Hindlimb muscle (tissue), 1 donor: ENCODE measurements at places on chromosomes 3 and 15. TPM values are rescaled to one million over a fixed set of nuclear protein-coding genes. Genes with fewer than 3 reads are reported as not detected.
A peak's percentile ranks its signal among the peaks of the same experiment; 100 is the strongest.

The LRRC15 gene
- 0.10 TPM for polyA plus RNA-seq

The SCN11A gene
- 4.0 TPM for polyA plus RNA-seq

The GOLGA8K gene
- polyA plus RNA-seq, result 0.86 TPM

The CRABP1 gene
- polyA plus RNA-seq, result 9.2 TPM

The FRMD4B gene
- polyA plus RNA-seq, result 16.1 TPM

The CDHR4 gene
- not detected for polyA plus RNA-seq

The CD200 gene
- polyA plus RNA-seq, result 10.7 TPM

The ACTRT3 gene
- polyA plus RNA-seq, result 2.1 TPM

The RBPMS2 gene
- 4.4 TPM for polyA plus RNA-seq

The NTRK3 gene
- polyA plus RNA-seq, result 3.2 TPM

GRCh38 chr15:95825671-95826411, 504.7 kb upstream of the NR2F2 start:
- no peak for DNase-seq

DNA sequence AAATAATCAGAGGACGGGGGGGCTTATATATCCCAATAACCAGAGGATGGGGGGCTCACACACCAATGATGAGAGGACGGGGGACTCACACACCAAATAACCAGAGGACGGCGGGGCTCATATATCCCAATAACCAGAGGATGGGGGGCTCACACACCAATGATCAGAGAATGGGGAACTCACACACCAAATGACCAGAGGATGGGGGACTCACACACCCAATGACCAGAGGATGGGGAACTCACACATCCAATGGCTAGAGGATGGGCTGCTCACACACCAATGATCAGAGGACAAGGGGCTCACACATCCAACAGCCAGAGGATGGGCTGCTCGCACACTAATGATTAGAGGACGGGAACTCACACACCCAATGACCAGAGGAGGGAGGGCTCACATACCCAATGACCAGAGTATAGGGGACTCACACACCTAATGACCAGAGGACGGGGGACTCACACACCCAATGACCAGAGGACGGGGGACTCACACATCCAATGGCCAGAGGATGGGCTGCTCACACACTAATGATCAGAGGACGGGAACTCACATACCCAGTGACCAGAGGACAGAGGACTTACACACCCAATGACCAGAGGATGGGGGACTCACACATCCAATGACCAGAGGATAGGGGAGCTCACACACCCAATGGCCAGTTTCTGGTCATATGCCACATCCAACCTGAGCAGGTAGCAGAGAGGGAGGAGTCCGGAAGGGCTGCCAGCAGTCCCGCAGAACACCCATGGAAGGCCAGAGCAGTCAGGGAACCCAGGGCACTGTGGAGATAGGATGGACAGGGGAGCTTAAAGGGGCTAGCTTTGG, 10.6 kb downstream of the RAB6B start:
- no peak for DNase-seq

GRCh38 chr3:107943786-107944523, 146.9 kb downstream of the CD47 start:
- DNase-seq, result peak; percentile 19

DNA sequence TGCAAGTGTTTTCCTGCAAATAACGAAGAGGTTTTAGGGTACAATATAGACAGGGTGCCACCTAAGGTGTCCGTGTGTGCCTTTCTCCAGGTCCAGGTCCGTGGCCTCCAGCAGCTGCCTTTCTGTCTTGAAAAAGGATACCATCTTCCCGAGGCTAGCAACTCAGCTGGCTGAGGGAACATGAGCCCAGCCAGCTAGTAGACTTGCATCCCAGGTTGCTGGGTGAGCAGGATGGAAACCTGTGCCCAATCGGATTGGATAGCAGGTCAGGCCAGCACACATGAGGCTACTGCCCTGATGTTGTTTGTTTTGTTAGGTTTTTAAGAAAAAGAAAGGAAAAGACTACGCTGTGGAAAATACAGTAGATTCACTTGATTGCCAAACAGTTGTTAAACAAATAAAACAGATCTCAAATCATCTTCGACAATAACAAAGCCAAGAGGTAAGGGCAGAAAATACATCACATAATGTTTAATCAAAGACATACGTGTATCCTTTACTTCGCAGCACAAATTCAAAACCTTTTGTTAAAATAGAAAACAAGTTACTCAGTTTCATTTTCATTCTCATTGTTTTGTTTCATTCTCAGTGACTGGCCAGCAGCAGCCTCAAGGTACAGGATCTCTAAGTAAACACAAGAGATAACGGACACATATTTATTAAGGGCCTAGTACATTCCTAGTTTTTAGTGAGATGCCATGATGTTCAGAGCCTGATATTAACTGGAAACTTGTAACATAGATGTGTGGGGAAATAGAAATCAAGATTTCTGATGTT, 661.2 kb upstream of the NR2F2 start:
- DNase-seq, result no peak

- no peak for DNase-seq
Measured at GRCh38 chr15:33753012-33753411, 215.3 kb upstream of the CHRM5 start.

DNA sequence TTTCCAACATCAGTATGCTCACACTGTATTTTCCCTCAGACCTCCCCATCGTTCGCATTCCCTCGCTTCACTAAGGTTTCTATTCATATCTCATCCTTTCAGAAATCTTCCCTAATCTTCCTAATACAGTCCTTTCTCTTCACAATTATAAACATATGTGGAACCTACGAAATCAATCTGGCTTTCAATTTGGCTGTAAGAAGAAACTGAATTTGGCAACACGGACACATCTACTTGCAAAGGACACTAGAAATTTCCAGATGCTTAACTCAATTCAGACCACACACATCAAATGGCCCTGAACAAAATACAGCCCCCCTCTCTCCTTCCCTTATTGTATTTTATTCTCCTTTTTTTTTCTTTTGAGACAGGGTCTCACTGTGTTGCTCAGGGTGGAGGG, 39.1 kb upstream of the TM4SF19 start:
- DNase-seq, result peak; percentile 7

DNA sequence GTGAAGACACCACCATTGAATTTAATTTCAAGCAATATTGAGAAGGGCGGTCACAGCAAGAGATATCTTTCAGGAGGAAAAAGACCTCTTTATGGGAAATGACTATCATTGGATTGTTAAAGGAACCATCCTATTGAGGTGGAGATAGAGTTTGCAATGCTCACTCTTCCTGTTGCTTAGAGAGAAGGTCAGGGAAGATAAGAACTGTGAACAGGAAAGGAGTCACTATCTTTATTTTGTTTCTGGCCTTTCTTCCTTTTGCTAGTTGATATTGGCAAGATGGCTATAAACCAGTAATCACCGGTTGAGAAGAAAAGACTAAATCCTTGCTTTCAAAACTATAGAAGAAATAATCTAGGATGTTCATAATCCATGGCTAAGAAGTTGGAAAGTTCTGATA, 112.1 kb upstream of the TMEM108 start:
- no peak for DNase-seq

GRCh38 chr3:116148881-116149851, 296.1 kb downstream of the LSAMP start:
- DNase-seq, result no peak

- peak; percentile 56 for DNase-seq
Measured at GRCh38 chr15:62306851-62307504, 141.9 kb upstream of the C2CD4B start.

GRCh38 chr3:47010111-47010712, 30.7 kb downstream of the NBEAL2 start:
- DNase-seq, result no peak

- DNase-seq, result peak; percentile 68
Measured at GRCh38 chr3:4350789-4351163, 47.6 kb downstream of the SETMAR start.

GRCh38 chr3:39011191-39011736, 40.5 kb downstream of the SCN11A start:
- no peak for DNase-seq

DNA sequence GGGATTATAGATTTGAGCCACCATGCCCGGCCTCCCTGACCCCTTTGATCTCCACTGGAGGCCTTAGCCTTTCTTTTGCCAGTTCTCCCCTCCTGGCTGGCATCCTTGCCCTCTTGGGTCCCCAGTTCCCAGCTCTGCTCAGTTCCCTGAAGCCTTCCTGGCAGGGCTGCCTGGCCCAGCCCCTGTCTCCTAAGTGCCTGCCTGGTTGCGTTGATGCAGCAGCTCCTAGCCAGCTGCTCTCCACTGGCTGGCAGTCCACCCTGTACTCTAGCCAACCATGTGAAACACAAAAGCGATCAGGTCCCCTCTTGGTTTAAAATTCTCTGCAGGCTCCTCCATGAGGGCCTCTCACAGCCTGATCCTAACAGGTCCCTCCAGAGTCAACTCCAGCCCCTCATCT, 184.7 kb downstream of the RAB11A start:
- no peak for DNase-seq

DNA sequence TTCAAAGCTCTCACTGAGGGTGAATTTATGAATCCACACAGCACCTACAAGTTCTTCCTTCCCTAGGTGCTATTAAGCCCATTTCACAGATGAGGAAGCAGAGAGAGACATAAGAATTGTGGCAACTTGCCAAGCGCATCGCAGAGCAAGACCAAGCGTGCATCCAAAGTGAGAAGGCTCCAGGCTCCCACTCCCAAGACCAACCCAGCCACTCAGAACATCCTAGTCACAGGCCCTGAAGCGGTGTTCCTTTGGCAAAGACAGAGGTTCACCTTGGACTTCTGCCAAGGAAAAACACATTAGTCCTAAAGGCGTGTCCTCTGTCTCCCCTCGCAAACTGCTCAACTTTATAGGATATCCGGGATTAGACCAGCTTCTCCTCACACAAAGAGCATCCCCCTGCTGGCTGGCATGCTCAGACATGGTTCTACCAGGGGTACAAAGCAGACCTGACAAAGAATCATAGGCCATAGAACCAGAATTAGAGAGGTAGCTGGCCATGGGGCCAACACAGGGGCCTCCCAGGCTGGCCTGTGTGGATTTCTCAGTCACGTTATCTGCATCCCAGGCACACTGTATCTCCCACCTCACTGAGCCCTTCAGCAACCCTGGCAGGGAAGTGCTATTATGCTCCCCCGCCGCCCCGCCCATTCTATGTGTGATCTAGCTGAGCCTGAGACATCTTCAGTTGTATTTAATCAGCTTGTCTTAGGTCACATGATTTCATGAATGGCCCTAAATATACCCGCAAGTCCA, 160.2 kb downstream of the FOXP1 start:
- DNase-seq, result no peak

DNA sequence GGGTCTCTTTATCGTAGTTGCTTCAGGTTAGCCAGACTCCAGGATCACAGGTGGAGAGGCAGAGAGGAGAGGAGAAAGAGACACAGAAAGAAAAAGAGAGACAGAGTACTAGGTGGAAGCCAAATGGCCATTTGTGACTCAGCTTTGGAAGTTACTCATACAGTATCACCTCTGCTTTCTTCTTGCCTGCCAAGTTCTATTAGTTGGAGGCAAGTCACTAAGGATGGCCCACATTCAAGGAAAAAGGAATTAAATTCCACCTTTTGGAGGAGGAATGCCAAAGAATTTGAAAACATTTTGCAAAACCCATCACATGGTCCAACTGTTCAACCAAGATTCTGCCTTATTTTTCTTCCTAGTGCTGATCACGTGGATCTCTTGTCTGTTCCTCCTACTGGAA, 291.1 kb downstream of the CHL1 start:
- peak; percentile 22 for DNase-seq

DNA sequence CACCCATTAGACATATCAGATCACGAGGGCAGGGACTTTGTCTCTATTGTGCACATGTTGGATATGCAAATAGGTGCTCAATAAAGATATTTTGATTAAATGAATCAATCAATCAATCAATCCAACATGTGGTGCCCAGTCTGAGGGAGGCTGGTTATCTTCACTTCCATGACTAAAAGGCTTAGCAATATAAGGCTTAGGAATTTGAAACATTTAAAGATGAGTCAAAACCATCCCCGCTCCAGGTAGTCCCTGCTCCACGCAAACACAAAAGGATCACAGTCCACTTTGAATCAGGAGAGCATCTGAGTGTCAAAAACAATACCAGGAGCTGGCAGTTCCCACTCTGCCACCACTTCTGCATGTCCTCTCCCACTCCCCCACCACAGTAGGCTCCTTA, 25.8 kb upstream of the PRICKLE2 start:
- no peak for DNase-seq

GRCh38 chr3:195183071-195183776, 87.7 kb downstream of the XXYLT1 start:
- no peak for DNase-seq

- DNase-seq, result no peak
Measured at GRCh38 chr3:8460815-8461456, 40.7 kb upstream of the LMCD1 start.

DNA sequence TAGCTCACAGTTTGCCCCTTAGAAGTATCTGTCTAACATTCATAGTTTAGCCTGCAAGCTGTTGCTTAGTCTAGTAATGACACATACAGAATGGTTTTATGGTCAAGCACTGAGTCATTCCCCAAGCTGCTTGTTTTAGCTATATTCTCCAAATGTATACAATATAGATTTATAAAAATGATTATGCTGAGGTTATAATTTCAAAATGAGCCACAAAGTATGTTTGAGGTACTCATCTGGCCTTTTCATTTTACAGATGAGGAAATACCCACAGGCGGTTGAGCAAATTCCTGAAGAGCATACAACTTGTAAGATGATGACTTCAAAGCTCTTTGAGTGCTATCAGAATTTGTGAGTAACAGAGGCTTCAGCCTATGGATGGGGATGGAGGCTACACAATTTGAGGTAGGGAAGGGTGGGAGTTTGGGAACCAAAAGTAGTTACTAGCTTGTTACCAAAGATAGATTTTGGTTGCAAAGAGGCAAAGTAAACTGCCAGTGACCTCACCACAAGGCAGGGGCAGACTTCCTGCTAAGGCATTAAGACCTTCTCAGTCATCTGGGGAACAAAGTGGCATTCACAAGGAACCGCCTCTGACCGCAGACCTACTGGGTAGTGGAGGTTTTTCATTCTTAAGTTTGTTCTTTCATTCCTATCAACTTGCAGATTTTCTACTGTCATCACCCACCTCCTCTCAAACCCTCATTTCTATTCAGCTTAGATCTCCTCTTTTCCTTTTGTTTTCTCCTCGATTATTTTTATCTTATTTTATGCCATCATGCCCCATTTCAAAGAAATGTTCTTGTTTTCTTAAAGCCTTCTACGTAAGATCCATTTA, 257.2 kb upstream of the NECTIN3 start:
- no peak for DNase-seq
